ENCODE measurements at places on chromosomes 13 and 19. TPM values are rescaled to one million over a fixed set of nuclear protein-coding genes. Genes with fewer than 3 reads are reported as not detected.

ADGRE2 gene
- 0.12 TPM for total RNA-seq

RXFP2 gene
- total RNA-seq: not detected

TTC9B gene
- total RNA-seq: not detected

OR10H1 gene
- not detected for total RNA-seq

AKAP11 gene
- 7.4 TPM for total RNA-seq

RHPN2 gene
- total RNA-seq: 14.6 TPM

CYSLTR2 gene
- not detected for total RNA-seq

NFIC gene
- total RNA-seq: 20.0 TPM

GPR4 gene
- total RNA-seq: not detected

ZFP36 gene
- total RNA-seq: 4.0 TPM

MISP3 gene
- 3.3 TPM for total RNA-seq

RFX2 gene
- total RNA-seq: 4.9 TPM

PRR12 gene
- 1.0 TPM for total RNA-seq

TPTE2 gene
- not detected for total RNA-seq

AP1M2 gene
- total RNA-seq: 14.8 TPM

ATP1A3 gene
- total RNA-seq: 2.1 TPM

IGFL2 gene
- not detected for total RNA-seq

FXYD3 gene
- not detected for total RNA-seq

SLC25A41 gene
- total RNA-seq: not detected

PRR19 gene
- 1.4 TPM for total RNA-seq

KXD1 gene
- 139 TPM for total RNA-seq
